ENCODE measurements at places on chromosomes 3 and 15.

DNA sequence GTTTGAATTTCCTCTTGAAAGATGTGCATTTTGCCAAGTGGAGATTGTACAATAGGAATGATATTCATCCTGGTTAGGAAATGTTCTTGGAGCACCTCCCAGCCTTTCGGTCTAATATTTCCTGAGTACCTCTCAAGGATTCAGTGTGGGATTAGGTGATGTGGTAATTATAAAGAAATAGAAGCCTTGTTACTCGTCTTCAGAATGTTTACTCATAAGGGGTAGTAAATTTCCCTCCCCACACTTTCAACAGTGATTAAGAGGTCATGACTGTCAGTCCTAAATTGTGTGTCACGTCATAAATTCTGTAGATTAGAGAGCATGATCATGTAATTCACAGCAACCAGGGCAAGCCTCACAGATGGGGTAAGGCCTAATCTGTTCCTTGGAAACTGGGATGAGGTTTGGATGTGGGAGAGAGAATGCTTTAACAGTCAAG is 633.1 kb upstream of the TBL1XR1 start:
- no peak for DNase-seq

GRCh38 chr3:45381168-45381852 is 7.1 kb upstream of the LARS2 start:
- DNase-seq = peak; percentile 15

DNA sequence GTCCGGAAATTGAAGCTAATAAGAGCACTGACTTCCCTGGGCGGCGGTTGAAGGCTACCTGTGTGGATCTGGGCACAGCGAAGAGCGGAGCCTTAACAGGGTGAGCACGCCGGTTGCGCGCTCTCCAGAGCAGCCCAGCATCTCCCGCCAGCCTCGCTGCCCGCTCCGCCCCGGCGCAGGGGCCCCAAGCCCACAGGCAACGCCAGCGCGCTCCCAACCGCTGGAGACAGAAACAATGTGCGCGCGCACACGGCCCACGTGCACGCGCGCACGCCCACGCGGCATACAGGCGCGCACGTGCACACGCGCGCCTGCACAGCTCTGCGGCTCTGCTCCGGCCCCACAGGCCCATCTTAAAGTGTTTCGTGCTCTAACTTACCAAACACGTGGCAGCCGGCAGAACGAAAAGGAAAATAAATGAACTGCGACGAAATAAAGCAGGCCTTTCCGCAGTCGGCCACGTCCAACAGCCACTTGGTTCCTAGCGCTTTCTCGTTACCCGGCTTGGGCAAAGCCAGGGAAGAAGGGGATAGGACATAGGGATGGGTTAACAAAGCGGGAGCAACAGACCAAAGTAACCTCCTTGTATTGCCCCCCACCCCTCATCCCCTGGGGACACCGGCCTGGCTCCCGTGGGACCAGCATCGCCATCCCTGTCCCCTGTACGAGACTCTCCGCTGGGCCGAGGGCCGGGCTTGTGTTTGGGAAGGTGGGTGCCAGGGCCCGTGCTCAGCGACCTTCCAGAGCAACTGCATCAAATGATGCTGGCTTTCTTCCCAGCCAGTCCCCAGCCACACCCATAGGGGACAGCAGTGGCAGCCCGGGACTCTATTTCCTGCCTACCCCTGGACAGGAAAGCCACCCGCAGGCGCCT is 203.7 kb downstream of the ABHD5 start:
- peak; percentile 50 for DNase-seq

DNA sequence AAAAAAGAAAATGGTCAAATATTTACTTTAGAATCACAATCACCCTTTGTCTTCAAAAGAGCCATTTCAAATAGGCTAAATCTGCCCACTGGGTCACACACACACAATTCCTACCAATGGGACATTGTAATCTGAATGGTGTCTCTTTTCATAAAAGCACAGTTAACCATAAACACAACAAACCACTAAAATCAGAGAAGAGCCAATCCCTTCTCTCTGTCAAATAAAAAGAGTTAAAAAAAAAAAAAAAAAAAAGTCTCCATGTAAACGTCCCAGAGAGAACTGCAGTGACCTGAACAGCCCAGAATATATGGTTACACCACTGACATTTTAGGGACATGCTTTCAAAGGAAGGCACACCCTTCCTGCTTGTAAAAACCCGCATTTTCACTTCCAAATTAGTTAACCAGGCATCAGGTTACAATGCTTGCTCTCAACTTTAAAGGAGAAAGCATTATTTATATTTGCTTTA is 63.7 kb downstream of the PRICKLE2 start:
- no peak for DNase-seq

- DNase-seq = no peak
Observed at GRCh38 chr3:52140769-52141168, 13.5 kb downstream of the POC1A start.

GRCh38 chr15:82936966-82937711 is 15.4 kb downstream of the HOMER2 start:
- no peak for DNase-seq

- DNase-seq = no peak
Observed at GRCh38 chr3:55305696-55306485, 181.2 kb downstream of the WNT5A start.

GRCh38 chr3:8556473-8556869 is 54.8 kb downstream of the LMCD1 start:
- DNase-seq = no peak

GRCh38 chr15:61327019-61327631 is 98.0 kb upstream of the RORA start:
- DNase-seq = peak; percentile 33

DNA sequence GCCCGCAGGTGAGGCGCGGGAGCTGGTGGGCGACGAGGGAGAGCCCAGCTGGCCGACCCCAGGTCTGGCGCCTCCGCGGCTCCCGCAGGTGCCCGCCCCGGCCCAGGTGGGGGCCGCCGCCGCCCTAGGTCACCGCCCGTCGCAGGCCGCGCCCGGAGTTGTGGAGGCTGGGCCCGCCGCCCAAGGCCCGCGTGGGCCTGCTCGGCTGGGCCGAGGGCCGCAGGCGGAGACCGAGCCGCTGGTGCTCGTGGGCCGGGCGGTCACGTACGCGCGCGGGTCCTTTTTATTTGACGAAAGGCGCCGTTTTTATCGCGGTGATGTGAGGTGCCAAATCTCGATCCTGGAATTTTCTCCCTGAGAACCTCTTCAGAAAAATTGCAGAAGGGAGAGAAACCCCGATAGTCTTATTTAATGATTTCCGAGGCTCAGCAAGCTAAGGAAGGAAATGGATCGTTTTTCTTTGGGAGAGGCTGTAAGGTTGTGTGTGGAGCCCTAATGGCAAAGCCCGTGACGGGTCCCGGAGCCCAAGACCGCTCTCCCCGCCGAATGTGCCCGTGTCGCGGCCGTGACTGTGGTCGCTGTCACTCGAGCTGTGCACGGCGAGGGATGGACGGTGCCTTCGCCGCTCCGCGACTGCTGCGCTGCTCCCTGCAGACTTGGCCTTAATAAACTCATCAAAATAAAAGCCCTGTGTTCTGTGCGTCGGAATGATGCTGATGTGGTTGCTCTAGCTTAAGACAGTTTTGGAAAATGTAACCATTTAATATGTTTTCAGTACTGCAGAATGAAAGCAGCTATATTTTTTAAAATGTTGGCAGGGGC is 612 bp downstream of the APPL1 start:
- peak; percentile 43 for DNase-seq

GRCh38 chr3:184460276-184460675 is 80.4 kb downstream of the CHRD start:
- no peak for DNase-seq

DNA sequence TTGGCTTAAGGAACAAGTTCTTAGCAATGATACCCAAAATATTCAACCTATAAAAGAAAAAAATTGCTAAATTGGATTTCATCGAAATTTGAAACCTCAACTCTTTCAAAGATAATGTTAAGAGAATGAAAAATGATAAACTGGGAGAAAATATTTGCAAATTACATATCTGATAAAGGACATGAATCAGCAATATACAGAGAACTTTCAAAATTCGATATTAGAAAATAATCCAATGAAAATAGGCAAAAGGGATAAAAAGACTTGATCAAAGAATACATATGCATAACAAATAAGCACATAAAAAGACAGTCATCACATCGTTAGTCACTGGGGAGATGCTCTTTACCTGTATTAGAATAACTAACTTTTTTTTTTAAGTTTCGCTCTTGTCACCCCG is 73.0 kb upstream of the NEO1 start:
- DNase-seq = no peak

- DNase-seq = no peak
Observed at GRCh38 chr3:197463279-197463678, 92.5 kb downstream of the BDH1 start.

- no peak for DNase-seq
Observed at GRCh38 chr3:118146658-118147375, 887.8 kb downstream of the IGSF11 start.

- no peak for DNase-seq
Observed at GRCh38 chr3:150323770-150324169, 84.3 kb upstream of the TSC22D2 start.

DNA sequence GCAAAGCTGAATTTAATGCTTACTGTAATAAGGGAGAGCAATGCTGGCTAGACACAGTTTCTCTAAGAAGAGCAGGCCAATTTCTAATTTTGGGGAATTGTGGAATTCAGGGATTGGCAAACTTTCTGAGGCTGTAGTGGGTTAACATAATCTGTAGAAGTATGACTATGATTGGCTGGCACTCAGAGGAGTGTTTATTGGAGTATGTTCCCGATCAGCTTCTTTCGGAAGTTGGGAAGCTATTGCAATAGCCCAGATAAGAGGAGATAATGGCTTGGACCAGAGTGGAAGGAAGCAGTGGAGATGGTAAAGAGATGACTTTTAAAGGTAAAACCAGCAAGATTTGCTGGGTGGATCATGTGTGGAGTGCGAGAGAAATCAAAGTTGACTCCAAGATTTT is 19.4 kb downstream of the TMOD3 start:
- DNase-seq = no peak

- peak; percentile 46 for DNase-seq
Observed at GRCh38 chr3:127011270-127011992, 28.5 kb downstream of the PLXNA1 start.

DNA sequence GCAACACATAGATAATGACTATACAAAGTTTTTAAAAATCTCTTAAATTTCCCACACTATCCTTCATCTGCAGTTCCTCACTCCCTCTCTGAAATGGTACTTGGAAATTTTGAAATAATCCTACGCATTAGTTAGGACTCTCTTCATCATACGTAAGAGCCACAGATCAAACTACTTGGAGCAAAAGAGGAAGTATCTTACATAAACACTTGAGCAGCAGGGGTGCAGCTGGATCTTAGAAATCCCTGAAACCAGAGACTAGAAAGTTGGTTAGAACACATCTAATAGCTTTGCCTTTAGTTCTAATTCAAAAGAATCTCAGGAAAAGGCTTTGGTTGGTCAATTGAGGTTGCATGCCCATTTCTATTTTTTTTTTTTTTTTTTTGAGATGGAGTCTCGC is 38.8 kb upstream of the ZNF445 start:
- no peak for DNase-seq

DNA sequence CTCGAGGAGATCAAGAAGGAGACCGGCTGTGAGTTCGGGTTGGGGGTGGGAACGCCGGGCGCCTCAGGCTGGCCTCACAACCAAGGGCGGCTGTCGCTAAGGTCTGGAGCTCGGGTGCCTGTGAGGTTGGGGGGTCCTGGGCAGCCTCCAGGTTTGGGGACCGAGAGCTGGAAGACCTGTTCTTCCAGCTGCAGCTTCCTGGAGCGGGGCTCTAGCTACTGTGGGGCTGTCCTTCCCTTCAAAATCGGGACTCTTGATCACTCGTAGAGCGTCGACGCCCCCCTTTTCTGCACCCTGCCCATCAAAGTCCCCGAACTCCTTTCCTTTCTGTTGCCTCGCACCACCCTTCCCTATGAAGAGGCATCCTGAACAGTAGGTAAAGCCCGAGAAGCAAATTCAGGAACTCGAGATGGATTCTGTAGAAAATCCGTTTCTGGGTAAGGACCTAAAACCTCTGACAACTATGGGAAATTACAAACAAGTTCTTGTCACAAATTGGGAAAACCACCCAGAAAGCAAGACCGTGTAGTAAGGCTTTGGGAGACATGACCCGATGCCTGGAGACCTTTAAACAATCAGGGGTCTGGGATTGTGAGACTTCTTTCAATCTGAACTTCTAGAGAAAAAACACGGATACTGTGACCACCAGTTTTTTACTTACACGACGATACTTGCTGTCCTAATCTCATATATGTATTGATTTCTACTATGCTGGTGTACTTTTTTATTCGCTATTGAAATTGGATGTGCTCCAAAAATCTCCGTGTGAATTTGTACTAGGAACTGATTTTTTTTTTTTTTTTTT is 556 bp downstream of the CHP1 start:
- DNase-seq = no peak

DNA sequence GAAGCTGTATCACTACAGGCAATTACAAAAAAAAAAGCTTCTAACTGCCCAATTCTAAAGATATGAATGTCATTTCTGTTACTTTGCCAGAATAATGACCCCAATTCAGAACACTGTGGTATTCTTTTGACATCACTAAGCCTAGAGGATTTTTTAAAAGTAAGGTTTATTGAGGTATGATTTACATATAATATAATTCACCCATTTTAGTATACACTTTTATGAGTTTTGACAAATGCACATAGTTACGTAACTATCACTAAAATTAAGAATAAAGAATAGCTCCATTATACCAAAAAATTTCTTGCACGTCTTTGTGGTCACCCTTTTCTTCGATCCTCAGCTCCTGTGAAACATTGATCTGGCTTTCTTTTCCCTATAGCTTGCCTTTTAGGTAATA is 74.0 kb upstream of the PLSCR5 start:
- DNase-seq = no peak

GRCh38 chr15:98547741-98548138 is 100.6 kb upstream of the IGF1R start:
- no peak for DNase-seq

GRCh38 chr15:85150130-85150480 is 168.4 kb downstream of the PDE8A start:
- DNase-seq = no peak

Measured in left ventricle myocardium inferior (tissue), 1 donor.